ENCODE measurements at places on chromosomes 16 and 17.

DNA sequence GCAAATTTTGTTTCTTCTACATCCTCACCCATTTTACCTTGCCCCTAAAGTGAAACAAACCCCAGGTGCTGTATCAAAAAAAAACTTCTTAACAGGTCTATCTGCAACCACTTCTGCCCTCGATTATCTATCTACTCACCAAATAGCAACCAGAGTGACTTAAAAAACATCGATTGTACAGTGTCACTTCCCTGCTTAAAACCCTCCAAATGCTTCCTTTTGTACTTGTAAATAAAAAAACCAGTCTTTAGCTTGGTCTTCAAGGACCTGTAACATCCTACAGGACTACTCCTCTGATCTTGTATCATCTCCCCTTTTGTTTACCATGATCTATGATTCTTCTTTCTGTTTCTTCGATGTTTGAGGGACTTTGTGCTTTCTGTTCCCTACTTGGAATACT, 82.7 kb upstream of the CORO6 start:
- no peak for DNase-seq

DNA sequence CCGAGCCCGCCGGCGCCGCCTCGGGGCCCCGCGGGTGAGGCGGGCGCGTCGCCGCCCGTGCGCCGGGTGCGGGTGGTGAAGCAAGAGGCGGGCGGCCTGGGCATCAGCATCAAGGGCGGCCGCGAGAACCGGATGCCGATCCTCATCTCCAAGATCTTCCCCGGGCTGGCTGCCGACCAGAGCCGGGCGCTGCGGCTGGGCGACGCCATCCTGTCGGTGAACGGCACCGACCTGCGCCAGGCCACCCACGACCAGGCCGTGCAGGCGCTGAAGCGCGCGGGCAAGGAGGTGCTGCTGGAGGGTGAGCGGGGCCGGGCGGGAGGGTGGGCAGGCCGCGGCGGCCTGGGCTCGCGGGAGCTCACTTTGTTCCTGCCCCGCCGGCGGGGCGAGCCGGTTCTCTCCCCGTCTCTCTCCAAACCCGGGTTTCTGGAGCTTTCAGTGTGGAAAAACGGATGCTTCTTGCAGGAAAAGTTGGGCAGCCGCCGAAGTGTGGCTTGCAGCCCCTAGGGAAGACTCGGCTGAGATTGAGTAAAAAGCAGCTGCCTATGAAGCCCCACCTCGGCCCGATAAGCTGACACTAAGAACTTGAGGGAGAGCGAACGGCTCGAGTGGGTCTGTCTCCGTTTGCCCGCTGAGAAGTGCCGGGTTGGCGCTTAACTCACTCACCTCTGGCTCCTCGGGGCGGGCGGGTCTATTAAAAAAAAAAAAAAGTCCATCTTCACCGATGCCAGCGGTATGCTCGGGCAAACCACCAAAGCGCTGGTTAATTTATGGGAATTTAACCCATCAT, 677 bp downstream of the SNTB2 start:
- peak; percentile 60 for DNase-seq

DNA sequence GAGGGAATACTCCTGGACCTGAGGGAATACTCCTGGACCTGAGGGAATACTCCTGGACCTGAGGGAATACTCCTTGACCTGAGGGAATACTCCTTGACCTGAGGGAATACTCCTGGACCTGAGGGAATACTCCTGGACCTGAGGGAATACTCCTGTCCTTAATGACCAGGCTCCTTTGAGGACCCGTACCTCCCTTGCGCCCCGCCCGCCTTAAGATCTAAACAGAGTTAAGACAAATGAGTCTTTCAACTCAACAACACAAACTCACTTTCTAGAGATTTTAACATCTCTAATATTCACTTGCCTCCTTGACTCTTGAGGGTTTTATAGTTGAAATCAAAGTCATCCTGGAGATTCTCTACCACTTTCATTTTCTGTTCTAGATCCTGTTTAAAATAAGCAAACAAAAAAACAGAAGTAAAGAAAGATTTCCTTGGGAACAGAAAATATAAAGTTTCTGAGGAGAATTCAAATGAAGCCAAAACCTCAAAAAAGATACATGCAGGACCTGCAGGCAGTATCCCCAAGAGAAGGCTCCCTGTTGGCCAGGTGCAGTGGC, 49.7 kb downstream of the STAT3 start:
- DNase-seq, result no peak

DNA sequence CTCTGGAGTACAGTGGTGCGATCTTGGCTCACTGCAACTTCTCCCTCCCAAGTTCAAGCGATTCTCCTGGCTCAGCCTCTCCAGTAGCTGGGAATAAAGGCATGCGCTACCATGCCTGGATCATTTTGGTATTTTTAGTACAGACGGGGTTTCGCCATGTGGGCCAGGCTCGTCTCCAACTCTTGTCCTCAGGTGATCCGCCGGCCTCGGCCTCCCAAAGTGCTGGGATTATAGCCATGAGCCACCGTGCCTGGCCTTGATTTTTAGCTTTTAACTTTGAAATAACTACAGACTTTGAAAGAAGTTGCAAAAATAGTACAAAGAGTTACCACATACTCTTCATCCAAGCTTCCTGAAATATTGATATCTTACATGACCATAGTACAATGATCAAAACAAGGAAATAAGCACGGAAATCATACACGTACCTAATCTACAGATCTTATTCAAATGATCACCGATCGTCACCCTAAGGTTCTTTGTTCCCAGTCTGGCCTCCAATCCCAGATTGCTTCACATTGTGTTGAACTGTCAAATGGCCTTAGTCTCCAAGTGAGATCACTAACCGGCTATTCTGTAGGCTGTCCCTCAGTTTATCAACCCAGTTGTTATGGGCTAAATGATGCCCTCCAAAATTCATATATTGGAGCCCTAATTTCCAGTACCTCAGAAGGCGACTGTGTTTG, 18.4 kb downstream of the NPIPA1 start:
- DNase-seq, result no peak

DNA sequence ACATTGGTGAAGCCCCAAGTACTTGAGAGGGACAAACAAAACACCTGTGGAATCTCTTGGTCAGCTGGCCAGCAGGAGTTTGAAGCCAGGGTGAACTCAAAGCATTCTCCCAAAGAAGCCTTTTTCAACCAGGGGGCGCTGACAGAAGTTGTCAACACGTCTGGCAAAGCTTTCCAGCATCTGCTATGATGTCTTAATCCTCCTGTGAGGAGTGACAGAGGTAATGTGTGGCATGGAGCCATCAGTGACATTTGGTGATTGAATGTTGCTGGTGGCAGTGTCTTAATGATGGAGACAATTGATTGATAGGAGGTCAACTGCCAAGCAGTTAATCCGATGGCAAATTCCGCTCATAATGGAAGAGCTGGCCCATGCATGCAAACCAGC, 257.6 kb upstream of the HSBP1 start:
- no peak for DNase-seq

DNA sequence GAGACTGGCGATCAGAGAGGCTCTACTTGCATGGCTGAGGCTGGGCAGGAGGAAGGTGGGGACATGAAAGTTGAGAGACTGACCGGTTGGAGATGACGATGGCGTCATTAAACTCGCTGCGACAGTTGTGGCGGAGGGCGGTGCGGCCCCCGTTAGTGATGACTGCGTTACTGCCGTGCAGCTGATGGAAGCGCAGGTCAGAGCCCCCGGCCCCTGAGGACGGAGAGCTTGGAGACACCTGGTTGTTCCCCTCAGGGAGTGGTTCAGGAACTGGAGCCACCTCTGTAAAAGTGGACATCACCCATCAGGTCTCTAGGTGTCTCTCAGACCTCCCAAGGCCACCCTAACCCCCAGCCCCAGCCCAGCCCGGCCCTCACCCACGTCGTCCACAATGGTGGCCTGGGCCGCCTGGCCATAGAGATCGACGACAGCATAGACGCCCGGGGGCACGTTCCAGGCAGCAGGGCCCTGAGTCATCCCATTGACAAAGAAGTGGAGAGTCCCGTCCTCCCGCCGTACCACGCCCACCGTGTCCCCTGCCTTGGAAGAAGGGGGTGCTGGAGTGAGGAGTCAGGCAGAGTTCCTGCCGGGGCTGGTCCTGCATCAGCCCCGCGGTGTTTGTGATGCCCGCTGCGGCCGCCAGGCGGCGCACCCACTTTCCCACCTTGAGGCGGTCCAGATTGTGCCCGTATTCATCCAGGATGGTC, 5.3 kb downstream of the NEURL4 start:
- DNase-seq, result peak; percentile 86

DNA sequence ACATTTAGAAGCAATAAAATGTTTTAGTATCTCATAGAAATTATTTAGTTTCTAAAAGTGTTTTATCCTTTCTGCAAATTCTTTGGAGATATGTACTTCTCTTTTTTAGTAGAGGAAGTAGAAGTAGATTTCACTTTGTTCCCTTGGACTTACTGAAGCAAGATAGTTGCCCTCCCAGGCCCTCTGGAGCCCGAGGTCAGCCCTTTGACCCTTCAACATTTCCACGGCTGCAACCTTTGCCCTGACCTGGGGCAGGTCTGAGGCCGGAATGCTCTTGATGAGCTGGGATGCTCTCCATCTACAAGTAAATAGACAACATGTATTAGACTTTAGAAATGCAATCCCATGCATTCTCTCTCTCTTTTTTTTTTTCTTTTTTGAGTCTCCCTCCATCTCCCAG, 167.5 kb downstream of the CDK5R1 start:
- DNase-seq, result no peak

DNA sequence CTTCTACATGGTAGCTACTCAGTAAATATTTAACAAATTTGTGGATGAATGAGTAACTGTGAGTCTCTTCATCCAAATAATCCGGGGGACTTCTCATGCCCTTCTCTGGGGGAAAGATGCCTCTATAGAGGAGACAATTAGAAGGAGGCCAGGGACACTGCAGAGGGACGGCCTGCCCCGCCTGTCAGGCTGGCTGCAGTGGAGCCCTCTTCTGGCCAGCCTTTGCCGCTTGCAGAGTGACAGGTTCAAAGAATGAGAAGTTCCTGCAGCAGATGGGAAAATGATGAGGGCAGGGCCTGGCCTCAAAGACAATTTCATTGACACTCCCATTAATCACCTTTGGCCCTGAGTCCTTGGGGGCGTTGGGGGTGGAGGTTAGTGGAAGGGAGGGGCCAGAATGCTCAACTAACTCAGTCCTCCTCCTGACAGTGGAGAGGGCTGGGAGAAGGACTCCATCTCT, 339.0 kb downstream of the MAF start:
- peak; percentile 74 for DNase-seq

DNA sequence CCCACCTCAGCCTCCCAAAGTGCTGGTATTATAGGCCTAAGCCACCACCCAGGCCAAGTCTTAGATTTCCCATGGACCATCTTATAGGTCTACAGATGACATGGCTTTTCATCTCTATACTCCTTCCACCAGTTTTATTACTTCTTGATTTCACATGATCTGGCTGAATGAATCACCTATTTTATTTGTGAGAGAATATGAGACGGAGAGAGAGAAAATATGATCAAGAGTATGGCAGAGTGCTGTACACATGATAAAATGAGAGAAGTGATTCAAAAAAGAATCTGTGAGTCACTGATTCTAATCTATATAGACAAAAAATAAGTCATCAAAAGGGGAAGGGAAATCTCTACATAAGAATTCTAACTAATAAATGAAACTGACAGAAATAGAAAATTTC, 13.7 kb downstream of the ACSM1 start:
- no peak for DNase-seq

DNA sequence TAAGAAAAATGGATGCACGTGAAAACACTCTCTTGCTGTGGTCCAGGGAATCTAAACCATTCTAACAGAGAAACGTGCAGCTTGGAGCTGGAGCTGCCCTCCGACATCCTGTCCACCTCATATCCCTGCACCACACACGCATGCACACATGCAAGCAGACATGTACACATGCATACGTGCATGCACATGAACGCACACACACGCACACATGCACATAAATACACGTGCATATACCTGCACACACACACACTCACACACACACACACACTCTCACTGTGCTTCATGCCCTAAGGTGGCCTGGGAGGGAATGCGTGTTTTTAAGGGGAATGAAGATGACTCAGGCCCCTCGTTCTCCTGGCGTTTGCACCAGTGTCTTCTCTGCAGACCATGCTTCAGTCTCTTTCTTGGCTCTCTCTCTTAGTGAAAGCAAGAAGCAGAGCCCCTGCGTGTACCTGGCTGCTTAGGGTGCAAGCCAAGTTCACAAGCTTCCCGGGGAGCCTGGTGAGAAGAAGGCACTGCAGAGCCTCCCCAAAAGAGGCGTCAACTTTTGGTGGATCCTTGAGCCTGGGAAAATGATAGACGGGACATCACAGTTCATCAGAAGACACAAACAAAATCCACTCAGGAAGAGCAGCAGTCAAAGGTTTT, 72.8 kb downstream of the GOSR1 start:
- DNase-seq, result no peak

DNA sequence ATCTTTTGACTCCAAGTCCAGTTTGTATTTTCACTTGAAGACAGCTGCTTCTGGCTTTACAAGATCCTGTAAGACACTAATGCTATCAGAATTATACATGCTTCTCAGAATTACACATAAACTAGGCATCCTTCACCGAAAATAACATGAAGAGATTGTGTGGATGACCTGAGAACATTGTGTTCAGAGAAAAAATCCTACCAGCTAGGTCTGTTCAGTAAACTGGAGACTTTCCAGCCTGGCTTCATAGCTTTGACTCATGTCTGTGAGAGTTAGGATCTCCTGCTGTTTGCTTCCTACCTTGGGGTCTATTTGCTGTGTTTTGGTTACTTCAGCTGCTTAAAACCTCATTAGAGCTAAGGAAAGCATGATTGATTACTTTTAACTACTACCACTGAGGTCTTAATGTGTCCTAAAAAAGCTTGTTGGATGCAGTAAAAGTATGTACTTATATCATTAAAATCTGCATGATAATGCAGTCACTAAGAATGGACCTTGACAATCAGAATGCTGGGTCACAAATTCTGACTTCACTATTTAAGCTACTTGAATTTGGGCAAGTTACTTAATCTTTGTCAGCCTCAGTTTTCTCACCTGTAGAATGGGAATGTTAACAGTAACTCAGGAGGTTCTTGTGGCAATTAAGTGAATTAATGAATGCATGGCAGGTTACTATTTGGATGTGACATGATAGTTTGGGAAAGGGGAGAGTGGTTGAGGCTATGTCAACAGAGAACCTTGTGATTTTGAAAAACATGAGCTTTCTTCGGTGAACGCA, 8.0 kb upstream of the MYH13 start:
- DNase-seq, result no peak

GRCh38 chr17:8475227-8475626, 39.5 kb downstream of the NDEL1 start:
- no peak for DNase-seq

DNA sequence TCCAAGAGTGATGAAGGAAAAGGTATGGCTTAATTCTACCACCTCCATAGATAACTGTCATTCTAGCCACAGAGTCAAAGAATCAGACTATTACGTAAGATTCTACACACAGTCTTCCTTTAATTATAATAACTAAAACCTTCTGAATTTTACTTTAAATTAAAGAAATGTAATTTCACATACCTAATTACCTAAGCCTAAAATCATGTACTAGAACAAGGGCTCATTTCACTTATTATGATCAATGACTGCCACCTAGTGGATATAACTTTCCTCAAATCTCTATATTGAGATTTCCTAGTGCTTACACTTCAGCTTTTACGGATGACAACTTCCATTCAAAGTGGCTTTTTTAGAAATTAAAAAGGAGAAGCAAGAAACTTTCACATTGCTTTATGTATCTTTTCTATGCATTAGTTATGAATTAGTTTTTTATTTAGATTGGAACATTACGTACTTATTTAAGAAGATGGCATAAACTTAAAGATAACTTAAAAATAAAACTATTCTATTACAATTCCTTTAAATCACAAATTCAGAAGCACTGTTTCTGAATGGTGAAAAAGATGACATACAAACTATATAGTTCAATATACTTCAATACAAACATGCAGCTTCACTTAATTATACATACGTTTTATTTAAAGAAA, 18.2 kb upstream of the ABCA10 start:
- DNase-seq, result peak; percentile 79

GRCh38 chr17:43143201-43143600, 18.0 kb upstream of the BRCA1 start:
- DNase-seq, result no peak

Data from GM23338 (cell line).